DMS 273 treated with DMSO at 0.1 percent for 48 hours (cell line): ENCODE measurements at places on chromosomes 2 and 18.

DNA sequence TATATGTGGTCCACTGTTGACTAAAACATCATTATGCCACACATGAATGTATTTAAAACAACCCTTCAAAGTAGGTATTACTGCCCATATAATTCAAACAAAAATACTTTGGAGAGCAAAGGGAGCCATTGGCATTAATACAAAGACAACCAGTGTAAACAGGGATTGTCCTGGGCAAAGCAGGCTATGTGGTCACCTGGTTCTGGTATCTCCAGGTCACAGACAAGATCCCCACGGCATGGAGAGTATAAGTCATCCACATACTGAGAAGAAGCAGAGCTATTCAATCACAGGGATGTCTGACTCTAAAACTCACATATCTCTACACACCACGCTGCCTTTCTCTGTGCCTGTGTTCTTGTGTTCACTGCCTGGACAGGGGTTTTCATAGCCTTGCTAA lies 81.4 kb upstream of the BZW1 start:
- no peak for DNase-seq

- peak; percentile 50 for DNase-seq
Observed at GRCh38 chr2:17540093-17540812, at the start of gene VSNL1. Gene VSNL1, plus strand, starts transcription at chr2:17540696. Its CDS starts 51,379 bp downstream, at chr2:17592075.

DNA sequence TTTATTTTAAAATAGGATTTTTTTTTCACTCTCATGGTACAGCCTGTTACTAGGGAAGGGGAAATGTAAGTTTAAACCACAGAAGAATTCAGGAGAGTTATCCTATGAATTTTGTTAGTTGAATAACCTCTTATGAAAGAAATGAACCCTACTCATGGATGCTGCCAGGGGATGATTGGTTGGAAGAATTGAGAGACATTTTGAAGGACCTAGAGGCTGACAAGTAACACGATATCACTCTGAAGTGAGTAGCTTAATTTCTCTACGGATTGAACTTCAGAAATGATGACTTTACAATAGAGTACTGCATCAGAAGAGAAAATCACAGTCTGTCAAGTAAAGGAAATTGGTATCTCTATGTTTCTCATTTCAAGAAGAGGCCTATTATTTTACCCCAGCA lies 1346.2 kb downstream of the SUCLG1 start:
- no peak for DNase-seq

- DNase-seq = peak; percentile 25
Observed at GRCh38 chr2:62338111-62338510, 142.2 kb downstream of the B3GNT2 start.

GRCh38 chr2:64625299-64626145 lies 28.2 kb downstream of the SERTAD2 start:
- DNase-seq = no peak

GRCh38 chr2:96763511-96764252 lies 3.0 kb downstream of the CNNM4 start:
- DNase-seq = no peak

GRCh38 chr2:86065512-86065911 lies 40.2 kb downstream of the POLR1A start:
- no peak for DNase-seq

DNA sequence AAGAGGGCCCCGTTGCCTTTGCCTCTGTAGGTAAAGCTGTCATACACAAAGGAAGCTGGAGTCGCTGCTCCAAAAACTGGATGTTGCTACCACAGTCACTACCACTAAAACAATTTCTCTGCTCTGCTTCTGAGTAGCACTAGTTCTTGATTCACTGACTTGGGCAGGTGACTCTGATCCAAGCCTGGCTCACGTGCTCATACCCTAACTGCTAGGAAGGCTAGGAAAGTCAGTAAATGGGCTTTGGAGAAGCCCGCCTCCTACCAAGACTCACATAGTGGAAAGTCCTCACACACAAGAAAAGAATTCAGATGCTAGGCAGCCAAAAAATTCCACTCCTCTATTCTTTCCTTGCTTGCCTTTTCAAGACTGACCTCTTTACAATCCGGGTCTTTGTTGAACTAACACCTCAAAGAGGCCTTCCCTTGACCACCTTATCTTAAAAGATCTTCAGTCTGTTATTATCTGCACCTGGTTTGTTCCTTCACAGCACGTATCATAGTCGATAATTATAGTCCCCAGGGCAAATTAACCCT lies 11.4 kb upstream of the DYNC1I2 start:
- DNase-seq = no peak
